ENCODE measurements at places on chromosomes 11 and 22. TPM values are rescaled to one million over a fixed set of nuclear protein-coding genes. Genes with fewer than 3 reads are reported as not detected.

DNA sequence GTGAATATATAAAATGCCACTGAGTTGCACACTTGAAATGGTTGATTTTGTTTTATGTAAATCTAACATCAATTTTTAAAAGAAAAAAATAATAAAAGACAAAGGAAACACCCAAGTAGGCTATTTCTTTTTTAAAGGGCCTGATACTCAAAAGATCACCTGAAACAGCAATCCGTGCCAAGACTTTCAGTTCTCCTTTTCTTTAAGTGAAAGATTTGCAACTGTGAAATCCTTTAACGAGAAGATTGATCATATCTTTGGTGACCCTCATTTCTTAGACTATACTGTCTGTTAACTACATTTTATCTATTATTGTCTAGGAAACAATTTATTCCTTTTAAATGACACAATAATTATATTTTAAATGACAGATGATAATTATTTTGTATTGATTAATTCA is 1841.5 kb downstream of the LRRC4C start:
- DNase-seq = no peak

DNA sequence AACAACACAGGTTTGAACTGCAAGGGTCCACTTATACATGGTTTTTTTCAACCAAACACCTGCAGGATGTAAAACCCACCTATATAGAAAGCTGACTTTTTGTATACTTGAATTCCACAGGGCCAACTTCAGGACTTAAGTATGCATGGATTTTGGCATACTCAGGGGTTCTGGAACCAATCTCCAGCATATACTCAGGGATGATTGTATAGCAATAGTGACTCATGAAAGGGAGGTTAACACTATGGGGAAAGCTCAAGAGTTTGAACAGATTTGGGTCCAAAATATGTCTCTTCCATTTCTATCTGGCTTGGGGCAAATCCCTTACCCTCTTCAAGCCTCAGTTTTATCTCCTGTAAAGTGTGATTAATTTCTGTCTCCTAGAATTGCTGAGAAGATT is 94.9 kb downstream of the MICAL2 start:
- no peak for DNase-seq

DNA sequence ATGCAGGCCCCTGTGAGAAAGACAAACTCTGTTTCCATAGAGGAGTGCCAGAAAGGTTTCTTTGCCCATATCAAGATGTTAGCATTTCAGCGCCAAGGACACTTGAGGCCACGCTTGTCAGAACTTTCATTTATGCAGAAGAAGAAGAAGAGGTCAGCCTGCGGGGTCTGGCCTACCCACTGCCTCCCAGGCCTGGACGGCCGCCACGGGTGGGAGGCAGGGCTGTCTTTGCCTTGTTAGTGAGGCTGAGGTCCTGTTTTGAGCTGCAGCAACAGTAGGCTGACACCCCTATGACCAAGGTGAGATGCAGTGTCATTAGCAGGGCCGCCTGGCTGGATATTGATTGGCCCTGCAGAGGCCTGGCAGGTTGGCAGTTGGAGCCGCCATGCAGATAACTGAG is 183.9 kb downstream of the GRIK4 start:
- DNase-seq = no peak

- DNase-seq = peak; percentile 88
Measured at GRCh38 chr11:58573451-58574104, 2.1 kb downstream of the LPXN start.

DNA sequence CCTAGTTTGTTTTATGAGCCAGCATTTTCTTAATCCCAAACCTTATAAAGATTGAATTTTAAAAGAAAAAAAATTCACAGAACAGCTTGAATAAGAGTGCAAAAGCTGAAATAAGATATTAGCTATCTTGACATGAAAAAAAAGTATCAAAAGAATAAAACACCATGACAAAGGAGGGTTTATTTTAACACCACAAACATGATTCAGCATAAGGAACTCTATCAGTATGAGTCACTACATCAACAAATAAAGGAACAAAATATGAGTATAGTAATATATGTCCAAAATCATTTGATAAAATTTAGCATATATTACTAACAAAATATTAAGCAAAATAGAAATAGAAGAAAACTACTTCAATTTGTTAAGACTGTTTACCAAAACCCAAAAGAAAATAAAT is 9.6 kb upstream of the LMO1 start:
- DNase-seq = peak; percentile 47

DNA sequence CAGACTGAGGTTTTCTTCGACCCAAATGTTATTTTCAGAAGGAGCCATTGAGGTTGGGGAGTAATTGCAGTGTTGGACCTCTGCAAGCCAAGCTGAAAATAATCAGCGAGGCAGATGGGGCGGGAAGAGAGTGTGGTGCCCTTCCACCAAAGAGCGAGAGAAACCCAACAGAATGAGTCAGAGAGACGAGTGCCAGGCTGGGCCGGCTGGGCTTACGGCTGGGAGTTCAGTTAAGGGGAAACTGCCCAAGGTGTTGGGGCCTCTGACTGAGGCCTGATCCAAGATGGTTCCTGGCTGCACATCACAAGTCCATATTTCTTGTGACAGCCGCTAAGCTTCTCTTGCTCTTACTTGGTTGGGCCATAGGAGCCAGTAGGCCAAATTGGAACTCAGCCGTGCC is 30.4 kb upstream of the CREB3L1 start:
- no peak for DNase-seq

DNA sequence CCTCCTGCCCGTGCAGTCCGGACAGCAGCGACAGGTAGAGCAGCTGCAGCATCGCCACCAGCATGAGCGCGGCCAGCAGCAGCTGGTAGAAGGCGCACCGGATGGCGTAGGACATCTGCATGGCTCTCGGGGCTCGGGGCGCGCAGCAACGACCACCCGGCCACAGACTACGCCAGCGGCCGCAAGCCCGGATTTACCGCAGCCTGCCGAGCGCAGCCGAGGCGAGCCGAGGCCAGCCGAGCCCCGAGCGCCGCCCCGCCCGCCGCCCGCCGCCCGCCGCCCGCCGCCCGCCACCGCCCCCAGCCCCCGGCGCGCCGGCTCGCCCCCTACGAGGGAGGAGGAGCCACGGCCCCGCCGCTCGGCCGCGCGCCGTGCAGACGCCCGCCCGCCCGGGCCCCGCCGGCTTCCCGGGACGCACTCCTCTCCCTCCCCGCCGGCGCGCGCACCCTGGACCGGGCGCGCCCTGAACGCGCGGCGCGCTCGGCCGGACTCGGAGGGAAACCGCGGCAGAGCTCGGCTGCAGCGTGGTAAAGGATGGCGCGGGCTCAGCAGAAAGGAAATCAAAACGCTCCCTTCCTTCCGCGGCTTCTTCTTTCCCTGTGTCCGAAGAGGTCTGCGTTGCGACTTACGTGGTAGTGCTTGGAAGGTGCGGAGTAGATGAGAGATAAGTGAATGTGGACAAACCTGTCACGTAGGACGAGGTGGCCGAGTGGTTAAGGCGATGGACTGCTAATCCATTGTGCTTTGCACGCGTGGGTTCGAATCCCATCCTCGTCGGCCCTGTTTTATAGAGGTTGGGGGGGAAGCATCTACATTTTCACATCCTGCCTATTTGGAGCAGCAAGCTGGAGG is at the start of gene B4GAT1:
TSS of gene B4GAT1 (minus strand) at position 205 of the 852 bp plus-strand sequence. CDS start at position 121, 84 bp downstream.
- DNase-seq = peak; percentile 93

DNA sequence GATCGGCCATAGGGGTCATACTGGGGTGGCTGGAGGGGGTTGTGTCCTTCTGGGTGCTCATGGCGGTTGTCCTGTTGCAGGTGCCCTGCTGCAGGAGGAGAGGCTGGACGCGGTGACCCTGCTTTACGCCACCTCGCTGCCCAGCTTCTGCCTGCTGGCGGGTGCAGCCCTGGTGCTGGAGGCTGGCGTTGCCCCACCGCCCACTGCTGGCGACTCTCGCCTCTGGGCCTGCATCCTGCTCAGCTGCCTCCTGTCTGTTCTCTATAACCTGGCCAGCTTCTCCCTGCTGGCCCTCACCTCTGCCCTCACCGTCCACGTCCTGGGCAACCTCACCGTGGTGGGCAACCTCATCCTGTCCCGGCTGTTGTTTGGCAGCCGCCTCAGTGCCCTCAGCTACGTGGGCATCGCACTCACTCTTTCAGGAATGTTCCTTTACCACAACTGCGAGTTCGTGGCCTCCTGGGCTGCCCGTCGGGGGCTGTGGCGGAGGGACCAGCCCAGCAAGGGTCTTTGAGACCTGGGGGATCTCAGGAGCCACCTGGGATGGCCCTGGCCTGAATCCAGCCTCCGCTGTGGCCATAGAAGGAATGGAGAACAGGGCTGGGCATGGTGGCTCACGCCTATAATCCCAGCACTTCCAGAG is 11.1 kb downstream of the SLC35E4 start:
- DNase-seq = no peak

DNA sequence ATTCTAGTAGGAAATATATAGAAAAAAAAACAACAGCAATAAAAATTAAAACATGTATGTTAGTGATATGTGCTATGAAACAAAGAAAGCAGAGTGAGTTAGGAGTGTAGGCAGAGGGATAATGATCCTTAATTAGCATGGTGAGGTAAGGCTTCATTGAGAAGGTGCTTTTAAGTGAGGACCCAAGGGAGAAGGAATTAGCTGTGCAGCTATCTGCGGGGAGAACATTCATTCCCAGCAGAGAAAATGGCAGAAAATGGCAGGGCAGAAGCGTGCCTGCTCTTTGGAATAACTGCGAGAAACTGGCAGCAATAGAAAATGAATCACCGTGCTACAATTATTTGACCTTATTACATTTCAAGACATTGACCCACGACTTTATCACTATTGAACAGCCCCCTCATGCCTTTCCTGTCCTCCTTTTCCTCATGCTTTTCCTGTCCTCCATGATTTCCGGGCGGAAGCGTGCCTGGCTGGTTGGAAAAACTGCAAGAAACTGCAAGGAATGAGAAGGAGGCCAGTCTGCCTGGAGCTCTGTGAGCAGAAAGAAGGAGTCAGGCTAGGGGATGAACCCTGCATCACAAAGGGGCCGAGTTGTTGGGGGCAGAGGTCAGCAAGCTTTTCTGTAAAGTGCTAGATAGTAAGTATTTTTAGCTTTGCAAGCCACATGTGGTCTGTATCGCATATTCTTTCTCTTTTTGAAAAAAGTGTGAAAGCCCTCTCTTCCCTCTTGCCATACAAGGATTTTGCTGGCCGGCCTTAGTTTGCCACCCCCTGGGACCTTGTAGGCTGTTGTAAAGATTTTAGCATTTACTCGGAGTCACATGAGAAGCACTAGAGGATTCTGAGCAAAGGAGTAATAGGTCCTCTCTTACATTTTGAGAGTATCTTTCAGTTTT is 37.1 kb upstream of the SWAP70 start:
- DNase-seq = peak; percentile 83

DNA sequence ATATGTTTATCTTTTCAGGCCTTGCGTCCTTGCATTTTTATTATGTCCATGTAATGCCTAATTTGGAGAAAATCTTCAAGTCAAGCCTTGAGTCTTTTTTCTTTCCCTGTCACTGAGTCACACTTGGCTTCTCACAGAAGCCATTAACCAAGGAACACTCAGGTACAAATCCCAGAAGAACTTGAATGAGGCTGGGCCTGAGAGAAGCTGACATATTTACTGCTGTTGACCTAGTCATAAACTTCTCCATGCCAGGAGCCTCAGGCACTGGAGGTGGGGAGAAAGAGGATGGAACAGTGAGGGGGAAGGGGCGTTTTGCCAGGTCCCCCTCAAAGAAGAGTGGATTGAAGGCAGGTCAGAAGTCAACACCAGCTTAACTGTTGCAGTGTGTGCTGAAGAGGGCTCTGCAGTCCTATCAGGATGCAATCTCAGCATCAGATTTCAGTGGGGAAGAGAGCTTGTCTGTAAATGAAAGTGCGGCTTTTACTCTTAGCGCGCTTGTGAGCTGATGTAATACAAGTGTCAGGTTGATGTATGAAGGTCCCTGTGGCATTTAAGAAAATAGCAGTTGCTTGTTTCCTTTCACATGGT is 526.0 kb downstream of the ETS1 start:
- DNase-seq = peak; percentile 13

DNA sequence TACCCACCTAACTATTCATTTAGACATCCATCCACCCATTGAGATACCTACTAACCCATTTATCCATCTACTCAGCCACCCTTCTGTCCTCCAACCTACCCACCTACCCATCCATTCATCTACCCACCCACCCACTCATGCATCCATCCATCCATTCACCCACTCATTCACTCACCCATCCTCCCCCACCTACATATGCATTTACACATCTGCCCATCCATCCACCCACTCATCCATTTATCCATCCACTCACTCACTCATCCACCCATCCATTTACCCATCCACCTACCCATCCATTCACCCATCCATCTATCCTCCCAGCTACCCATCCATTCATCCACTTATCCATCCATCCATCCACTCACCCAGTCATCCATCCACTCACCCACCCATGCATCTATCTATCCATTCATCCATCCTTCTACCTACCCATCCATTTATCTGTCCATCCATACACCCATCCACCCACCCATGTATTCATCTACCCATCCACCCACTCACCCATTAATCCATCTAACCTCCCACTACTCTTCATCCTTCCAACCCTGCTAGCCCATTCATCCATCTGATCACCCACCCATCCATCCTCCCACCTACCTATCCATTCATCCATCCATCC is 378.7 kb downstream of the CTTN start:
- no peak for DNase-seq

- no peak for DNase-seq
Measured at GRCh38 chr11:112177589-112177988, 2.3 kb downstream of the BCO2 start.

DNA sequence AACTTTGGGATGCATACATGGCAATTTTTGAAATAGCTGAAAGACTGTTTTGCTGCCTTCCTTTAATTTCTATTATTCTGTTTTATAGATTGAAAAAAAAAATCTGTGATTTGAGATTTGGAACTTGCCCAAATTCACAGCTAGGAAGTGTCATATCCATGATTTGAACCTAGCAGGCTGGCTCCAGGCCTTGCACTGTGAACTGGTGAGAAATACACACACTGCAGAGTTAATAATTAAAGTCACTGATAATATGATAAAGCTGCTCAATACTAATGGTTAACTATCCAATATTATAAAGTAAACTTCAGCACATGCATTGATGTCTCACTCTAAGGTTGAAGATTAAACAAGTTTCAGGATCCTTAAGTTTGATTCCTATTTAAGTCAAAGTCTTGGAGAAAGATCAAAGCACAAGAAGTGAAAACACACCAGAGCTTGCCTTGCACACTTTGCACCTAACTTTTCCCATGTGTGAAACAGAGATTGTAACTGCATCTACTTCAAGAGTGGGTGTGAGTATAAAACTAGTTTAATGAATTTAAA is 150.6 kb upstream of the CCDC179 start:
- no peak for DNase-seq

The PATE2 gene
- total RNA-seq = not detected

The DGAT2 gene
- total RNA-seq = 1.1 TPM

The CARD18 gene
- not detected for total RNA-seq

The CSF2RB gene
- 1.4 TPM for total RNA-seq

The MUC2 gene
- total RNA-seq = not detected

The SLC22A12 gene
- not detected for total RNA-seq

The SMC1B gene
- total RNA-seq = not detected

The MMP12 gene
- not detected for total RNA-seq

The ART1 gene
- total RNA-seq = not detected

Data from lung microvascular endothelial cell (primary cell).